Thoracic aorta (tissue), 2 donors: ENCODE measurements at places on chromosomes 5 and 9.

DNA sequence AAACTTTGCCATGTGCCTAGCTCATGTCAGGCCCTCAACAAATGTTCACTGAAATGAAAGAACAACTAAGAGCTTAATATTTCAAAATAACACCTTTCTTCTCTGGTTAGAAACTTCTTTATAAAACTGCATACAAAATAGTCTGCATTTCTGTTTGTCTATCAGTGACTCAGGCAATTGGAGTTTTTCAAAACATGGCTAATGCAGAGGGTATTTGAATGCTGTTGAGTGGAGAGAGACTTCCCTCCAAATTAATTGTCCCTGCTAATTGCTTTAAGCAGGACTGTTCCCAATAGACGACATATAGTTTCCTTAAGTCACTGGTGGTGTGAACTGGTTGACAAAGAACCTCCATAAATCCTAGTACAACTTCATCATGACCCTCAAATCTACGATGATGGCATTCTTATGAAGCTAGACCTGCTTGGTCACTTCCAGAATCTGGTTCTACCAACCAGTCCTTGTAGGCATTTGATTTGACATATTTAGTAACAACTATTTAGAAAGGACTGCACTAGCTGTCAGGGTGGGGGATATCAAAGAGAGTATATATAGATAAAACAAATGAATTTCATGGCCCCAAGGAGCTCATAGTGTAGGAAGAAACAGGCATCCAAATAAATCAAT lies 84.5 kb downstream of the PRLR start:
- no peak for DNase-seq

DNA sequence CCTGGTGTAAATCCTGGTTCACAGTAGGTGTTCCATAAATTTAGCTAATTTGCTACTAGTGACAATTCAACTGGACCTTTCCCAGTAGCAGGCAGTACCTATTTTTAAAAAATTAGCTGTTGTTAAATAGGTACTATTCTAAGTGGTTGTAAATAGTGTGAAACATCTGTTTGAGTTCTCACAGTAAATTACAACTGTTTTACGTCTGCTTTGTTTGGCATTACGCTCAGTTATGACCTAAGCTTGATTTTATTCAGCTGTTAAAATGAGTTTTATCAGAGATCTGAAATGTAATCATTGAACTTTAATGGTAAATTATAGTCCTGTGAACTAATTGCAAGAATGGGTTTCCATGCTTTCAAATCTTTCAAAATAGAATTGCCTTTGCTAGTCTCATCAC lies 93.9 kb downstream of the GPBP1 start:
- no peak for DNase-seq

DNA sequence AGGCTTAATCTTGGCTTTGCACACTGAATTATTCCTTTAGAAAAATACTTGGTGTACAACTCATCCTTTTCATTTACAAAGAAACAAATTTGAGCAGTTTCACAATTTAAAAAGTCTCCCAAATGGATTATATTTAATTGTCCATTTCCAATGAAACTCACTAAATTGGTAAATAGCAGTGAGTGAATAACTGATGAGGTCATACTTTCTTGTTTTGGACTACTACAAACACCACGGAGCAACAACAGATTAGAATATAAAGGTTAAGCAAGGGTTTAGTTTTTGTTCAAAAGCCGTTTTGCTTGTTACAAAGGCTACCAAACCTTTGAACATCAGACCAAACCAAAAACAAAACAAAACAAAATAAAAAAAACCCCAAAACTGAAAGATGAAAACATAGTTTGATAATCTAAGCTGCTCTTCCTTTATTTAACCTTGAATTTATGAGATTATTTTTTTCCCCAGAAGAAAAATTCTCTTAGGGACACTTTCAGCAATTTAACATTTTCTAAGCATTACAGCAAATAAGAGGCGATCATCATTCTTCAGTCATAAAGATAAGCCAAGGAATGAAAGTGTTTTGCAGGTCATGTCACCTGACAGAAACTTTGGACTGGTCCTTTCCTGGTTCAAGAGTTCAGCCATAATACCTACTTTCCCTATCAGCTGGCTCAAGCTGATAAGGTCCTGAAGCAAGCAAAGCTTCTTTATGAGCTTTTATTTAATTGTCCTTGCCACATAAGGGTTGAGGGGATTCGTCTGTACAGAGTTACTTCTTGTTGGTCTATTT lies 99.7 kb upstream of the CDKN2B start:
- no peak for DNase-seq

GRCh38 chr9:94443032-94443722 lies 111.7 kb upstream of the PCAT7 start:
- no peak for DNase-seq

DNA sequence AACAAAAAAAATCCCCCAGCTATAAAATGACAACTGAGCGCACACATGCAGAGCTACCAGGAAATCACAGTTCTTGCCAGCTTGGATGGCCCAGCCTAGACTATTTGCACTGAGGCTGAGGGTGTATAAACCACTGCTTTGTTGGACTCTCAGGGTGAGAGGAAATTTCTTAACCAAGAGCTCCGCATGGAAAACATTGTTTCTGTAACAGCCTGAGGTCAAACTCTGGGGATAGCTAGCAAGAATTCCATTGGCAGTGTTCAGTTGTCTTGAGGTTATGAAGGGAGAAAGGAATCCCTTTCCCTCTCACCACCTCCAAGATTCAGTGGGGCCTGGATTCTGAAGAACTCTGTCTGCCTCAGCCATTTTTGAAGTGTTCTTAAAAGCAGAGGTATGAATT lies 360.0 kb downstream of the OSTF1 start:
- no peak for DNase-seq

- no peak for DNase-seq
Measured at GRCh38 chr5:153807801-153808200, 230.9 kb downstream of the FAM114A2 start.

DNA sequence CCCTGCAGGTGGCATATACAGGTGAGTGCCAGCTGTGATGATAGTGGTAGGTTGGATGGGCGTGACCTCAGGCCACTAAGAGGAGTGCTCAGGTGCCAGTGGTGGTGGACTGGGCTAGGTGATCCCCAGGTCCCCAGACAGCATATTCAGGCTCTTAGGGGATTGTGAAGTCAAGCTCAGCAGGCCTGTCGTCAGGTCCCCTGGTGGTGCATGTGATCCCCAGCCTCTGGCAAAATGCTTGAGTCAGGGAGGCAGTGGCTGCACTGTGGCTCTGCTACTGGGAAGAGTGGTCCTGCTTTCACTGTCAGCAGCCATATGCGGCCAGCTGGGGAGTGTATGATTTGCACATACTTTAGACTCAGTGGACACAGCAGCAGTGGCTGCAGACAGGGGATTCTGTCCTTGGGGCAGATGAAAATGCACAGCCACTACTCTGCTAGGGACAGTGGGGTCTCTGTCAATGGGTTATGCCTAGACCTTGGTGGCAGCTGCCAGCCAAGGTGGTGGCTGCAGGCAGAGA lies 31.6 kb upstream of the CTSL start:
- no peak for DNase-seq

- no peak for DNase-seq
Measured at GRCh38 chr5:15901151-15901550, 278.4 kb downstream of the MARCHF11 start.

DNA sequence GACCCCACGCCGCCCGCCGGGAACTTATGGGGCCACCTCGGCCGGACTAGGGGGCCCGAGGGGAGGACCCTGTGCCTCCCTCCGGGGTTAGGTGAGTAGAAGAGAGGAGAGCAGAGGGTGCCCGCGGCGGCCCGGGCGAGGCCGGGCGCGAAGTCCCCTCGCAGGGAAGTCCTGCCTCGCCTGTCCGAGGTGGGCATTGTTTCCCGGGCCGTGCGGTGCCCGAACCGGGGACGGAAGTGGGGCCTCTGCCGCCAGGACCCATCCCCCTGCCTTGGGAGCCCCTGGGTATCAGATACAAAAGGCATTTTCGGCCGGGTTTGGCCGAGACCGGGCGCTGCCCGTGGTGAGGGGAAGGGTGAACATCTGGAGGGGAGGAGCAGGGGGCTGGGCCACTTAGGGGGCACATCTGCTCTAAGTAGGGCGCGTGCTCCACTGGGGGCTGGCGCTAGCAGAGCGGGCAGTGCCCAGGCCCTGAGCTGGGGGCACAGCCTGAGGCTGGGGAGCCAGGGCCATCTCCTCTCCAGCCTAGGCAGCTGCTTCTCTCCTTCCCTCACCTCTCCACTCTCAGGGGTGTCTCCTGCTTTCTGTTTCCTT lies 48.2 kb downstream of the DAB2IP start:
- no peak for DNase-seq

DNA sequence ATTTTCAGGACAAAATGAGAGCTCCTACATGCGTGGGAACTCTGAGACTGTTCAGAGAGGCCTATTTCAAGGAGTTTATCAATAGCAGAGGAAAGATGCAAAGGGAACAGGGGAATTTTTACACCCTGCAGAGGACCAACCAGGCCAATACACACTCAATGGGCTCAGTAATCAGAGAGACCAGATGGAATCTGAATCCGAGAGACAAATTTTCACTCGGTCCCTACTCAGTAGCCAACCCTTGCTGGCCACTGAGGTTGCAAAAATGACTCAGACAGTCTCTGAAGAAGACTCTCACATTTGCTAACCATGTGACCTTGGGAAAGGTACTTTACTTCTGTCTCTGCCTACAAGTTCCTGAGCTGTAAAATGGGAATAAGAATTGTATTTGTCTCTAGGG lies 479.4 kb downstream of the CDK5RAP2 start:
- DNase-seq = no peak

- no peak for DNase-seq
Measured at GRCh38 chr5:63101870-63102269, 523.3 kb downstream of the LRRC70 start.

- DNase-seq = no peak
Measured at GRCh38 chr5:104977529-104977928, 1414.9 kb upstream of the NUDT12 start.

DNA sequence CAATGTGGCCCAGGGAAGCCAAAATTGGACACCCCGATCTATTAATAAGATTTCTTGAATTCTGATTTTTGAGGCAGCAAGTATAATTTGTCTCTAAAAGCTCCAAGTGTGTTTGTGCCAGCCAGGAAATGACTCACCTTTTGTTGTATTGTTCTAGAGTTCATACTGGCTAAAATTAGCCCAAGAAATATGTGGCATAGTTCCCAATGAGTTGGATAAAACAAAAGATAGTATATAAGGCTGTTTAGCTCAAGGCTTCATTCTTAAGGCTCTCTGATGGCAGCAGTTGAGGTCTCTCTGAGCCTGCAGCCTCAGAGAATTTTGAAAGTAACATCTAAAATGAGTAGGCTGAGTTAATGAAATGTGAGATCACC lies 21.6 kb downstream of the HMGXB3 start:
- DNase-seq = no peak

GRCh38 chr5:156971848-156972525 lies 9.0 kb upstream of the TIMD4 start:
- no peak for DNase-seq

GRCh38 chr9:132008855-132009812 lies 70.5 kb downstream of the MED27 start:
- DNase-seq = no peak

- DNase-seq = no peak
Measured at GRCh38 chr5:16453609-16454008, 12.0 kb downstream of the ZNF622 start.
